ENCODE measurements at places on chromosomes 11 and 22. TPM values are rescaled to one million over a fixed set of nuclear protein-coding genes. Genes with fewer than 3 reads are reported as not detected.

GRCh38 chr11:6631361-6631890 is 12.2 kb upstream of the TPP1 start:
- H3K27ac ChIP-seq = no peak overlapping the region
- H3K36me3 ChIP-seq = no peaks in the 10 kb centered on the region
- H3K4me1 ChIP-seq = no peaks in the 10 kb centered on the region
- no peak overlapping the region for H3K4me3 ChIP-seq
- no peaks in the 10 kb centered on the region for H3K27me3 ChIP-seq
- no peak for DNase-seq

GRCh38 chr22:37601540-37602442 is 6.8 kb upstream of the GGA1 start:
- H3K36me3 ChIP-seq = no peaks in the 10 kb centered on the region
- H3K4me1 ChIP-seq = peaks cover 20% of the 10 kb centered on the region
- no peak overlapping the region for H3K27ac ChIP-seq

DNA sequence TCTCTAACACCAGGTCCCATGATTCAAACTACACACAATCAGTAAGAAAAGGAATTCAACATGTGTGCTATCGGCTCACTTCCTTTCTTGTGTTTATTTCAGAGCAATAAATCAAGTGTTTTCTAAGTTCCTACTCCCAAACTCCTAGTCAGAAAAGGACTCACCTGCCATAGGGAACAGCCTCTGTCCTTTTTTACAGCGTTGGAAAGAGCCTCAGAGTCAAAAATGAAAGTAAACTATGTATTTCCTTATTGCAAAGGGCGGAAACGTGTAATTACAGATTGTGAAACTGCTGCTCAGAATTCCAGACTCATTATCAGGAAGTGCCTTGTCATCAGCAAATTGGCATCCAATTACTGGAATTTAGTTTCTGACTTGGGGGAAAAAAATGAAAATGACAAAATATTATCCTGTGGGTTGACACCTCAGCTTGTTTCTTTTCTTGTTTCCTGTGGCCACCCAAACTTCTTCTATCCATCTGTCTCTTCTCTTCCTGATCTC is at the start of gene CASP4:
TSS of gene CASP4 (minus strand) at position 220 of the 501 bp plus-strand sequence. CDS start at position 171, 49 bp downstream.
- H3K4me3 ChIP-seq = peak within 1 kb of the TSS; percentile 93
- H3K36me3 ChIP-seq = peaks cover 45% of the 10 kb centered on the region
- H3K4me1 ChIP-seq = peaks cover 50% of the 10 kb centered on the region
- peak within 1 kb of the TSS; percentile 98 for H3K27ac ChIP-seq
- no peaks in the 10 kb centered on the region for H3K27me3 ChIP-seq

DNA sequence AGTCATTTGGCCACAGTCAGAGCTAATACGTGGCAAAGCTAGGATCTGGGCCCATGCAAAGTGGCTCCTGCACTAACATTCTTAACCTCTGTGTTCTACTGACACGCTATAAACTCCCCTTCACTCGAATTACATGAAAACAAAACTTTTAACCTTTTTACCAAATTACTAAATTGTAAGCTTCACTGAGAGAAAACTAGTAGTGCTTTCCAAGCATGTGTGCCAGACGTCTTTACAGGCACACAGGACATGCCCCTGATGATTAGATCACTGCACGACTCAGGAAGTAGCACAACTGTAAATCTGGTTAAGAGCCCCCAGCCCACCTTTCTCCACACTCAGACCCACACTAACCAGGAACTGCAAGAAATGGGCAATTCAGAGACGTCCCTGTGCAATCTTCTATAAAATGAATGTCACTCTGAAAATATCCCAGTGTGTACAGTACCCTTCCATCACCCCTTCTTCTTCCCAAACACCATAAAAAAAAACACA is 16.1 kb downstream of the PHF21A start:
- DNase-seq = no peak
- H3K36me3 ChIP-seq = no peaks in the 10 kb centered on the region

MMP1 gene
- 1,131 TPM for total RNA-seq

All from HFFc6 (cell line).